ENCODE measurements at places on chromosomes 3 and 15.

GRCh38 chr15:48823237-48823636, 12.4 kb upstream of the CEP152 start:
- no peak for DNase-seq

GRCh38 chr3:35954413-35954812, 315.1 kb downstream of the ARPP21 start:
- no peak for DNase-seq

DNA sequence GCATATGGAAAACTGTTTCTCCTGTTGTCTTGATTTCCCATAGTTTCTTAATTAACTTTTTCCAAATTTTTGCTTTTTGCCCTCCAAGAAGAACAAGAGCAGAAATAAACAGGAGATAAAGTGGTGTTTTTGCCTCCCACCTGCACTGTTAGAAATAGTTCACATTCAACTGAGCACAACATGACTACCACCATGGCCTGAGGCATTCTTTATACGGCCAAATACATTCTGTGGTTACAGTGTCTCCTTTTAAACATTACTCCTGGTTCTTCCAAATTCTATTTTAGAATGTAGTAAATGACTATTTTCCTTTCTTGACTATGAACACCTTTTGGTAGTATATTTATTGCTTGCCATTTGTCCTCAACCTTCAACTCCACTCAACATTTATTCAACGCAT, 98.5 kb downstream of the LARS2 start:
- no peak for DNase-seq

GRCh38 chr15:51401872-51402517, 60.5 kb downstream of the GLDN start:
- DNase-seq: peak; percentile 6

DNA sequence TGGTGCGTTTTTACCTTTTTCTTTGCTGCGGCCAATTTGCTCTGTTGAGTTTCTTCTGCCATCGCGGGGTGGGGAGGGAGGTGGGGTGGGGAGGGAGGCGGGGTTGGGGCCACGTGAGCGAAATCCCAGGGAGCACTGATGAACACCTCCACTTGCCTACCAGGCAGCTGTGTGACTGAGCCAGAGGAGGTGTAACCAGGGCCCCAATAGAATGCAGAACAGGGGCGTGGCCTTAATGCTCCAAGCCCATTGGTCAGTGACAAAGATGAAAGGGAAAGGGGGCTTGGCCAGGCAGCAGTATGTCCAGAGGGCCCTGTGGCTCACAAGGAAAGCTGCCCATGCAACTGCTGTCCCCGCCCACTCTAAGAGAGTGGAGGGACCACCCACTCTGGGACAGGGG, 21.4 kb upstream of the OR4F6 start:
- no peak for DNase-seq

GRCh38 chr3:48435774-48436476, 4.0 kb downstream of the CCDC51 start:
- peak; percentile 76 for DNase-seq

DNA sequence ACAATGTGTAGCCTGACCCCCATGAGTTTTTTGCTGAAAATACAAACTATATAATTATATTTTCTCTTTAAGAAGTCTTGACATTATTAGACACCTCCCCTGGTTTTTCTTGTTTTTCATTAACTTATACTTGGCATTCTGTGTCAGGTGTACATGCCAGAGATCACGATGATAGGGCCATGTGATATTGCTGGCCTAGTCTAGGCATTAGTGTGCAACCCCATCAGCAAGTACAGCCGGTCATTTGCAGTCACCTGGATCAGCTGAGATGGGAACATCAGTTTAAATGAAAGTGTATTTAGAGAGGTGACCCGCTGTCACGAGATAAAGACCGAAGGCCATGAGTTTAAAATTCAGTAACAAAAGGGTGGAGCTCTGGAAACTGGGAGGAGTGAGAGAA, 12.6 kb upstream of the SPPL2A start:
- DNase-seq: no peak

GRCh38 chr3:111238885-111239284, 167.3 kb downstream of the NECTIN3 start:
- no peak for DNase-seq

DNA sequence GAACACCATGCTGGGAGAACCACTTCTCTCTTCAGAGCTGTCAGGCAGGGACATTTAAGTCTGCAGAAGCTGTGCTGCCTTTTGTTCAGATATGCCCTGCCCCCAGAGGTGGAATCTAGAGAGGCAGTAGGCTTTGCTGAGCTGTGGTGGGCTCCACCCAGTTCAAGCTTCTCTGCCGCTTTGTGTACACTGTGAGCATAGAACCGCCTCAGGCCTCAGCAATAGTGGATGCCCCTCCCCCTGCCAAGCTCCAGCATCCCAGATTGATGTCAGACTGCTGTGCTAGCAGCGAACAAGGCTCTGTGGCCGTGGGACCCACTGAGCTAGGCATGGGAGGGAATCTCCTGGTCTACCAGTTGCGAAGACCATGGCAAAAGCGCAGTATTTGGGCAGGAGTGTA, 121.6 kb downstream of the NFKBIZ start:
- no peak for DNase-seq

DNA sequence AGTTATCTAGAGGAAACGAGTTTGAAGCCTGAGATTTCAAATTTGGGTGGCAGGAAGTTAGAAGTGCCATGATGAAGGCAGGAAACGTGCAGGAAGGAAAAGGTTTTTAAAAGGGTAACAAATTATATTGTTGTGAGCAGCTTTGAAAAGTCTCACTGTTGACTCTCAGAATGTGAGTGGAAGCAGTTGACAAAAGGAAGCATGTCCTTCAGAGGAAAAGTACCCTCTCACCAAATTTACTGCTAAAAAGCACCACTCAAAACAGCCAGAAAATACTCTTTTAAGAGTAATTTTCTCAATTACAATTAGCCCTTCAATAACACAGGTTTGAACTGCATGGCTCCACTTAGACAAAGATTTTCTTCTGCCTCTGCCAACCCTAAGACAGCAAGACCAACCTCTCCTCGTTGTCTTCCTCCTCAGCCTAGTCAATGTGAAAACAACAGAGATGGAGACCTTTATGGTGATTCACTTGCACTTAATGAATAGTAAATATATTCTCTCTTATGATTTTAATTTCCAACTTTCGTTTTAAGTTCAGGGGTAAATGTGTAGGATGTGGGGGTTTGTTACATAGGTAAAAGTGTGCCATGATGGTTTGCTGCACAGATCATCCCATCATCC, 117.1 kb upstream of the LIPC start:
- DNase-seq: no peak

GRCh38 chr15:26628071-26628470, 144.8 kb downstream of the GABRB3 start:
- DNase-seq: no peak

- no peak for DNase-seq
These were observed 288.6 kb downstream of the CLSTN2 start for GRCh38 chr3:140223631-140224030.

Data from NCI-H1092 treated with DMSO at 0.1 percent for 48 hours (cell line).